ENCODE measurements at places on chromosomes 3 and 15. TPM values are rescaled to one million over a fixed set of nuclear protein-coding genes. Genes with fewer than 3 reads are reported as not detected.

DNA sequence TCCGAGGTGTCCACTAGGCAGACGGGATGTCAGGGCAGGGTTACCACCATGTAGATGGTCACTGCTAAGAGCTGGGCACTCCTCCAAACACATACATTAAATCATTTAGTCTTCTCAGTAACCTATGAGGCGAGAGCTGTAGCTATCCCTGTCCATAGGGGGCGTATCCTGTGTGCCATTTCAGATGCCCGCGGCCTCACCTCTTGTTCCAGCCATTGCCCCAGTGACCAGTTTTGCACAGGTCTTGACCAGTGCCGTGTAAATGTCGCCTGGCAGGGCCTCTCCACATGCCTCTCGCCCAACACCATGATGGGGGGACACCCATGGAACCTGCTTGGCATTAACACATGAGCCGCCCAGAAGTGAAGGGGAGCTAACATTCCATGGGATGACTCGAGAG lies 20.8 kb upstream of the SRP14 start:
- no peak for DNase-seq

DNA sequence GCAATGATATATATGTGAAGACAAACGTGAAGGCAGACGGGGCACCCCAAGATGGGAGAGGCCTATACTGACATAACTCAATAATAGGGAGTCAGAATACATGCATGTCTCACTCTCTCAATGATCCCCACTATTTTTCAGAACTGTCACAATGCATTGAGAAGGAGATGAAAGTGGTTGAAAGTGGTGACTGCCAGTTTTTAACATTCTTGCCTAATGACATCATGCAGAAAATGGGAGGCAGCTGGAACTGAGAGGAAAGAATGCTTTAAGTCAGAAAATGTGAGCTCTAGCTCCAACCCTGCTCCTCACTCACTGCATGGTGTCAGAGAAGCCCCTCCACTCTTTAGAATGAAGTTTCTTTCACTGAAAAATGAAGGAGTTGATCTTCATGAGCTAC lies 55.3 kb upstream of the P2RY1 start:
- peak; percentile 37 for DNase-seq

DNA sequence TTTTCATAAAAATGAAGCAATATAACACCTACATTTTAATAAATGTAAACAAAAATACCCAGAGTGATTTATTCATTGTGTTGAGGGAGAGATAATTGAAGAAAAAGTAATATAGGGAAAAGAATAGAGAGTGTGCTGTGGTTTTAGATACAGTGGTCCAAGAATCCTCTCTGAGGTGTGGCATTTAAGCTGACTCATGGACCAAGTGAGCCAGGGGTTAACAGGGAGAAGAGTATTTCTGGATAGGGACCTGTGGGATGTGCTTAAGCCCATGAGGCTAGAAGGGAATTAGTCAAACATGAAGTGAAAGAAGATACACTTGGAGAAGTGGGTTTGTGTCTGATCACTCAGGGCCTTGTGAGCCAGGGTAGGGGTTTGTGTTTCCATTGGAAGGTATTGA lies 680.7 kb upstream of the GRM7 start:
- no peak for DNase-seq

DNA sequence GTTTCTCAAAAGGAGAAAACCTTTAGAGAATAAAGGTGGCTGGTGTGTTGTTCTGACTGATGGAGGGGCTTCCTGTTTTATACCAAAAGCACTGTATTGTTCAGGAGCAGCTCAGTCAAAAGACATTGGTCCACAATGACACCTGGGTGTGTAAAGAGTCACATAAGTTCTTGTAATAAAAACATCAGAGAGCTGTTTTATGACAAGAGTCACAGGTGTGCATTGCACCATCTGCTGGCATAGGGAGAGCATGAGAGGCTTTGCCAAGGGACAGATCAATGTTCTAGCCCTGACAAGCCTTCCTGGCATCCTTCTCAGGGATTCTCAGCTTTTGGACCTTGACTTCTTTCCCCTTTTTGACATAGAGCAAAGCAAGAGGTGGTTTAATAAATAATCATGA lies 20.4 kb downstream of the ARPP21 start:
- DNase-seq = peak; percentile 48

- DNase-seq = no peak
Measured at GRCh38 chr3:38620236-38620635, 29.3 kb downstream of the SCN5A start.

DNA sequence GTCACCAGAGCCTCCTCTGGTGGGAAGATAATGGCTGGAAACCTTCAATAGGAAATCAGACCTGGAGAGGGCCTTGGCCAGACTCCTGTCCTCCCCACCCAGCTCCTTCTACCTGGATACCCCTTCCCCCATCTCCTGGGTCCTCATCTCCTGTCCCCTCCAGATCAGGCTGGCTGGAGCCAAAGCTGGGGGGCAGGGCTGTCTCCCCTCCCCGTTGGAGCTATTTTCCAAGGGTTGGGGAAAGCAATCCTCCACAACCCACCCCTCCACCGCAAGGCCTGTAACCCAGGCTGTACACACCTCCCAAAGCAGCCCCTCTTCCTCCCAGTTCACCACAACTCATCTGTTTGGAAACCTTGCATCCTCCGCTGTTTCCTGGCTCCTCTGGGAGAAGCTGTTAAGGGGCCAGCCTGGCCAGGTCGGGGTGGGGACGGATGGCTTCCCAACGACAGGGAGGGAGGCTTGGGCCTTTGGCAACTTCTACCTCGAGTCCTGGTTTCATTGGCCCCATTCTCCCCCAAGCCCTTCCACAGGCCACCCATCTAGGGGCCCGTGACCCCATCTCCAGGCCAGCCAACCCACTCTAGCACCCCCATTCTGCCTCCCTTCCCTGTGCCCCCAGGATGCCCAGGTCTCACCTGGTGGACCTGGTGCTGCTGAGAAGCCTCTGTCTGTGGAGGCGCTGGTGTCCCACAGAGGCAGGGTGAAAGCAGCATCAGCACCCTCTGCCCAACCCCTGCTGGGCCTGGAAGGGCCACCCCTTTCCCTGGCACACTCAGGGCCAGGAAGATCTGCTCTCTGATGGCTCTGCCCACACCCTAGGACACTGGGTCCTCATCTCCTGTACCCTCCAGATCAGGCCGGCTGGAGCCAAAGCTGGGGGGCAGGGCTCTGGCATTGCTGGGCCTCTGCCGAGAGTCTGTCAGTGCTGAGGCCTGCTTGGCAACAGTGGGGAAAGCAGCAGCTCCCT lies 22.1 kb upstream of the GOLGA6C start:
- no peak for DNase-seq

DNA sequence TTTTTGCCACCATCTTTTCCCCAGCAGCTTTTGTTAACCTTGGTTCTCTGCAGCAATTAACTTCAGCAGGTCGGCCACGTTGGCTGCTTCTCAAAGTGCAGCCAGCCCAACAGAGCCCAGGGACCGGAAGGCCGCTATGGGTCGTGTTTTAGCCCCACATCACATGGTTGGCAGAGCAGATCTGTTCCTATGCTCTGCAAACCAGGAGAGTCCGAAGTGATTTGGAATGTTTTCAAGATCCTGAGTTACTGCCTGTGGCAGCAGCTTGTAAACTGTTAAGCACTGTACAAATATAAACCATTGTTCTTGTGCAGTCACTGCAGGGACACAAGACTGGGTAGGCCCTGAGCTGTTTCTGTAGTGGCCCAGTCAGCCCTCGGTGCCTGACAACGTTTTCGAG lies 69.6 kb upstream of the MYZAP start:
- DNase-seq = no peak

PROS1 gene
- total RNA-seq = 75.9 TPM
